Activated CD4-positive, alpha-beta T cell treated with anti-CD3 and anti-CD28 coated beads for 48 hours (primary cell): ENCODE measurements at places on chromosomes 6 and 20.

DNA sequence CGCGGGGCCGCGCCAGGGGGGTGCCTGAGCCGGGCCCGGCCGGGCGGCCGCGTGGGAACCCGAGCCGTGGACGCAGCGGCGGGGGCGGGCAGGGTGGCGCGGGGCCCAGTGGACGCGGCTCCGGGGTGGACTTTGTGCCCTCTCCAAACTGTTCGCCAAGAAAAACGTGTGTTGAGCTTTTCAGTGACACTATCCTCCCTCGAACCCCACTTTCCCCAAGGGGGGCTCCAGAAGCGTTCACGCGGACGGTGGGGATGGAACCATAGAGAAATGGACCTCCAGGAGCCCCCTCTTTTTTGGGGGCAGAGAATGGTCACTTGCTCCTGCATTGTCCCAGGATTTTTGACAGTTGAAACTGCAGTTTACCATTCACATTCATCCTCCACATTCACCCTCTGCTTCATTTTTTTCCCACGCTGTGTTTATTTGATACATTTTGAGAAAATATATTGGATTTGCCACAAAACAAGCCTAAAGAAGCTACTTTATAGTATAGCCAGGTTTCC, 2.9 kb upstream of the HIVEP1 start:
- DNase-seq, result no peak

- DNase-seq, result no peak
Observed at GRCh38 chr20:38892091-38892981, 33.9 kb upstream of the FAM83D start.

DNA sequence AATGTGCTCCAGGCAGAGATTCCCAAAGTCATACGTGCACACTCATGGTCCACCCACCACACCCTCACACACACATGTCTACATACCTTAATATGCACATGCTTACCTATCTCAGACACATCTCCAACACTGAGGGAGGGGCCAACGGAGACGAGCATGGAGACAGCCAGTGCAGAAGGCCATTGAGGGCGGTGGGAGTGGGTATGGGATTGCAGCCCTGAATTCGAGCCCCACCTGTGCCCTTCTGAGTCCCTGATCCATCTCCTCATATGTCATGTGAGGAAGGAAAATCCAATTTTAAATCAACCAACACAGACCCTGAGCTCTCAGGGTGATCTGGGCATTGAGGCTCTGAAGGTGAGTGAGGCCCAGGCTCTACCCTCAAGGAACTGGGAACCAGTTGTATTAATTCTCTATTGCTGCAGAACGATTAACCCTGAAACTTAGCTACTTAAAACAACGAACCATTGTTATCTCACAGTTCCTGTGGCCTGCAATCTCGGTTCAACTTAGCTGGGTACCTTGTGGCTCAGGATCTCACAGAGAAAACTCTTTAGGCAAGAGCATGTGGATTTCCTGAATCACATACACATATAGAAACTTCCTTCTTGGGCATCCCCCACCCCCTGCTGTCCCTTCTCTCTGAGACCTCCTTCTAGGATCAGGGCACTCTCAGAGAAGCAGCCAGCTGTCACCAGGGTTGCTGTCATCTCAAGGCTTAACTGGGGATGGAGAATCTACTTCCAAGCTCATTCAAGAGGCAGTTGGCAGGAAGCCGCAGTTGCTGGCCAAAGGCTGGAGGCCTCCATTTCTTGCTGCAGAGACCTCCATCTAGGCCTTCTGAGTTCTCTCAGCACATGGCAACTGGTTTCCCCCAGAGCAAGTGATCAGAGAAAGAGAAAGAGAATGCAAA, 28.3 kb downstream of the GLP1R start:
- DNase-seq, result no peak

DNA sequence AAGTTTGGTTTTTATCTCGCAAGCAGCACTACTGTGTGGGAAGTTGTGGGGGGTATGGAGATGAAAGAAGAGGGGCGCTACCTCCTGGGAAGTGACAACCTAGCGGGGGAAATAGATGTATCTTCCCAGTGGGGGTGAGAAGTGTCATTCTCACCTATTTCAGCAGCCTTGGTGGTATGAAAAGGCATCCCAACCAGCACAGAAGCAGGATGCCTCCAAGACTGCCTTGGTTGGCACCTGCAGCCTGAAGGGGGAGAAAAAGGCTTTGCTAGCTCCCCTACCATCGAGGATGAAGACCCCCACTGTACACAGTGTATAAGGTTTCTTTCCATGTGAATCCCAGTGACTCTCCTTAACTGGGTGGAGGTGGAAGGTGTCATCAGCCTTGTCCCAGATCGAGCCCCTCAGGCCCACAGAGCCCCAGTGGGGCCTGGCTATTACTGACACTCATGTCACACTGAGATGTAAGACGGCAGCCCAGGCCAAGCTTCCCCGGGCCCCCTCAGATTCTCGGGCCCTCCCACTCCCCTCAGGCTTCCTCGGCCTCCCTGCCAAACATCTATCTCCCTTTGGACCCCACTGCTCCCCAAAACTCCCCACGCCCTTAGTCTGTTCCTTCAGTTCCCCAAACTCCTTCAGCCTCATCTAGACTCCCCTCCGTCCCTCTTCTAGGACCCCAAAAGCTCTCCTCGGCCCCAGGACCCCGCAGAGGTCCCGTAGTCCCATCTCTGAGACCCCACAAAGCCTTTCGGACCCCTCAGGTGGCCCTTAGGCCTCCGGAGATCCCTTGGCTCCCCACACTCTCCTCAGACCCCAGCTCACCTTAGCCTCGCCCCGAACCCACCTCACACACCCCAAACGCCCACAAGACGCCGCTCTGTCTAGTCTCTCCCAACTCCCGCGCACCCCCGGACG, 688 bp downstream of the COMMD7 start:
- DNase-seq, result peak; percentile 29

GRCh38 chr6:118565311-118565960, 17.3 kb downstream of the PLN start:
- DNase-seq, result no peak

DNA sequence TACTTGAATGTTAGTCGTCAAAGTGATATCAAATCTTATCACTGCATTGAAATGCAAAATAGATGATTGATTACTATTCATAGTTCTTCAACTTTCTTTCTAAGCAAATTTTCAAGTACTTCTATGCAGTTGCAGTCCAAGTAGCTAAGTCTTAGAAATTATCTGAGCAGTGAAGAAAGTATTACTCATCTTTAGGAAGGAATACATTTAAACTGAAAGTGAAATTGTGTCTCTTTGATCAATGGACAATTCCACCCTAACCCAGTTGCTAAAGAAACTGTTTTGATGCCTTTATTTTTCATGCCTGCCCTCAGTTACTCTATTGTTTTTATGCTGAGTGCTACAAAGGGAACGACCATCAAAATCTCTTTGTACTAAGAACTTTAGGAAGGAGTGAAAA, 337.4 kb downstream of the GRIK2 start:
- DNase-seq, result no peak

DNA sequence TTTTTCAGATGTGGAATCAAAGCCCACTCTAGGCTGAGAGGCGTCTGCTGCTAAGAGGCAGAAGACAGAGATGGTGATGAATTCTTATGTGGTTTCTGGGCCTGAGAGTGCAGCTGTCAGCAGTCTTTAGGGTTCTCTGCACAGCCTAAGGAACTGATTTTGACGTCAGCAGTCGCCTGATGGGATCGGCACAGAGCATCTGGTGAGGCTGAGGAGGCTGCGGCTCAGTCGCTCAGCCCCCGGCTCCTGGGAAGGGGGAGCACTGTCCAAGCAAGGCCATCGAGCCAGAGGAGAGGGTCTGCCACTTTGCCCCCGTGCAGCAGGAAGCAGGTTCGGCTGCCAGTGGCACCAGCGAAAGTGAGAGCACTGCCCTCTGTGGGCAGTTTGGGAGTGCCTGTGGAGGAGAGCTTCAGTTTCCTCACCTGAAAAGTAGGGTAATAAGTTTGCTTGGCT, 92.5 kb downstream of the TCP11 start:
- peak; percentile 25 for DNase-seq

DNA sequence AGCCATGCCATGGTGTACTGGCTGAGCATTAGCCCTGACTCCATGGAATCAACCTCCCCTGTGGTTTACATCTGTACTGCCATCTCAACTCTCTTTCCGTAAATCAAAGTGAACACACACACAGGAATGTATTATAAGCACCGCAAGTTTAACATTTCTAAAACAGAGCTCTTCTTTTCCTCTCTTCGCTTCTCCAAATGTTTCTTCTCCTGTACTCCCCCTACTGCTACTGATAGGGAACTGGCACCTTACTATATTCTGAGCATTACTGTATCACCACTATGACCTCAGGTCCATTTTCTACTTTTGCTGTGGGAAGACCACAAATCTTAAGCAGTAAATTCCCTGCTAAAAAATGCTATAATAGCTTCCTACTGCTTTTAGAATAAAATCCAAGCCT, 101.2 kb downstream of the NUS1 start:
- DNase-seq, result no peak

DNA sequence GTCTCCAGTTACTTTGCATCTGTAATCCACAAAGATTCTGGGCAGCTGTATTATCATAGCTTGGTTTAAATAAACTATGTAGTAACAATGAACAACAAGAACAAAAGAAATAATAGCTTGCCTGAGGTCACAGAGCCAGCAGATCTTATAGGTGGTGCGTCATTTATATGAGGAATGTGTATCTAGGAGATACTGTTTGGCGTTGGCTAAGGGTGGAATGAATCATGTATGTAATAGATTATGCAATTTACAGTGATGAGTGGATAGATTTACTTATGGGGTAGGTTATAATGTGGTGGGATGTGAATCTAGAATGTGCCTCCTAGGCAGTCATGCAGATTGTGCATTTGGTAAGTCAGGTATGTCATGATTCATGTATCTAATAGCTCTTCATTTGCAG, 42.8 kb downstream of the HNF4A start:
- no peak for DNase-seq

- DNase-seq, result no peak
Observed at GRCh38 chr6:43749461-43749860, 20.6 kb upstream of the VEGFA start.

DNA sequence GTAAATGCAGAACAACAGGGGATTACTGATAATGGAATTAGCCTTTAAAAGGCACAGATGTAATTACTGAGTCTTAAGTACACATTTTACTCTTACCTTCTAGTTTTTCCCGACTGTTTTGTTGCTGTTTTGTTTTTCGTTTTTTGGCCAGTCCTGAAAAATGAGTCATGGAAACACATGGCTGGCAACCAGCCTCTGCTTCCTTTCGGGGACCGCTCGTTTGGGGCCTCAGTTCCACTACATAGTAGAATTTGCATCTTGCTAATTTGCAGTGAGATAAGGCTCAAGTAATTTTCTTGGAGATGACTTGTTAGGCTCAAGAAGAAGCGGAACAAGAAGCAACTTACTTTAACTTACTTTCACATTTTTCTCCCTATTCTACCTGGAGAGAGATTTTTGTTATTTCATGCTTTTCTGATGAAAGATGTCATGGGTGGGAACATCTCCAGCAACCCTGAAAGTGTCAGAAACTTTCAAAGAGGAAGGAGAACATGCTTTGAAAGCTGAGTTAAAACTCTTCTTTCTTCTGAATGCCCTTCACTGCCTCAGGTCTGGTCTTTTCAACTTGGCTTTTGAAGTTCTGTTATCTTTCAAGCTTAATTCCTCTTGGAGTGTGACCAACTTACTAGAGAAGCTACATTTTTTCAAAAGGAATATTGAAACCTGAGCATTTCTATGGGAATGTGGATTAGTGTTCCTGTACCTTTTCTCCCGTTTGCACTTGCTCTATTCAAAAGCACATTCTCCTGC, 71.5 kb upstream of the HDAC2 start:
- no peak for DNase-seq

DNA sequence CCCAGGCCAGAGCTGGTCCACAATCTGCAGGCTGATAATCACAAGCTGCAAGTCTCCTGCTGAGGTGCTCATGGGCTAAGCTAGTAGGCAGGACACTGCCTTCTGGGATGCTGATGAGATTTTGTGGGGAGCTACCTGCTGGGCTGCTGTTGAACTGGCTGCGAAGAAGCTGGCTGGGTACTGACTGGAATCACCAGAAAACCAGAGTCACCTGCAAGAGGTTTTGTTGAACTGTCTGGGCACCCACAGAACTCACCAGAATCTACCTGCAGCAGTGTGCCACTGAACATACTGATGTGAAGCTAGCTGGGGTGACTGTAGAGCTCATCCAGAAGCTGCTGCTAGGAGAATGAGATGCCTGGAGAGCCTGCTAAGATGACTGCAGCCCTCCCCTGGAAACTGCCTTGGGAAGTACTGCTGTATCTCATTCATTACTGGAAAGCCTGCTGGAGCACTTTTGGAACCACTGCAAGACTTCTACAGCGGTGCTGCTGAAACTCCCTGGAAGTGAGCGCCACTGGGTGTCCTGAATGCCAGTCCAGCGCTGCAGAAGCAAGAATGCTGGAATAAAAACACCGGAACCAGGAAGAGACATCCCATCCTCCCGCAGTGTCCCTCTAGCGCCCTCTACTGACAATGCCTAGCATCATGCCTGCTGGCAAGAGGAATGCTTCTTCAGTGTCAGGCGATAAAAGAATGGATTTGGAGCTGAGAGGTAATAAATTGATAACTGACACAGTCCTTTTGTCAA, 64.9 kb upstream of the ARHGAP18 start:
- peak; percentile 65 for DNase-seq

GRCh38 chr6:110528101-110528929, 51.9 kb upstream of the SLC22A16 start:
- DNase-seq, result peak; percentile 69

GRCh38 chr20:13990465-13990864, at the start of gene SEL1L2:
Gene SEL1L2 (minus strand): TSS chr20:13990614. CDS start chr20:13990534, 80 bp downstream.
- DNase-seq, result no peak

GRCh38 chr6:153583685-153584084, 452.6 kb upstream of the RGS17 start:
- no peak for DNase-seq
